ENCODE measurements at places on chromosomes 6 and 20.
A peak's percentile ranks its signal among the peaks of the same experiment; 100 is the strongest.

GRCh38 chr6:42748203-42748898 lies 2.4 kb upstream of the TBCC start:
- no peak for DNase-seq

GRCh38 chr6:75199889-75200288 lies 6.0 kb downstream of the COL12A1 start:
- no peak for DNase-seq

GRCh38 chr6:79687759-79688158 lies 56.6 kb downstream of the SH3BGRL2 start:
- DNase-seq: no peak

DNA sequence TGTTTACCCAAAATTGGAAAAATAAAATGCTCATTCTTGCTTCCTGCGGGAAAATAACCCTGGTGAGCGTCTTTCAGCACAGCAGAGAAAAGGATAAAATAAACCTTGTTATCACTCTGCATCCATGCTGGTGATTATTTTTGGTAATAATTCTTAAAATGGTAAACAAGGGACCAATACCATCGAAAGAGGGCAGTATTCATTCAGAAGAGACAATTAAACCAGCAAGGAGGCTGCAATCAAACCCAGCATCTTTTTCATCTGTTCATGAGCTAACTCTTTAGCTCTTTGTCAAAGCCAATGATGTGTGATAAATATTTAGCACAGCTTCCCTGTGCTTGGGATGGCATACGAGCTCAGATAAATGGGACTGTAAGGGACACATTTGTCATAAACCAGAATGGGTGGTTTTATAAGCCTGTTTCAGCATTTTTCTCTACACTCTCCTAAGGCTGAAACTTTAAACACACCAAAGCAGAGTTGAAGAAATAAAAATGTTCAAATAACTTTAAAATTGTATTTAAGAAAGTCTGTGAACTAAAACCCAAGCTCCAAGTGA lies 34.4 kb downstream of the CDH26 start:
- DNase-seq: no peak

DNA sequence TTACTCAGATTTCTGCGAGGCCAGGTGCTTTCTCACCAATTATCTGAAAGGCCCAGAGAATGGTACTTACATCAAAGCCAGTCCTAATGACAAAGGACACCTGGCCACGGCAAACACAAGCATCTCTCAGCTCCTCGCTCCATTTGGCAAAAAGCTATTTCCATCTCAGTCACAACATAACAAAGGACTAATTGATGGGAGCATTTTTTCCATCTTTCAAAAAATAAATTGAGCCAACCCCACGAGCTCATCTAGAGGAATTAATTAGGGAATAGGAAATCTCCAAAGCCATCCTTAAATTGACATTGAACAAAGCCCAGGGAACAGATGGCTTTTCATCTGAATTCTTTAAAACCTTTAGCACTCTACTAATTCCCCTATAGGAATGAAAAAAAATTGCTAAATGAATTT lies 236.7 kb downstream of the HAO1 start:
- DNase-seq: no peak

GRCh38 chr6:34558172-34558714 lies 2.1 kb upstream of the SPDEF start:
- no peak for DNase-seq

- no peak for DNase-seq
Observed at GRCh38 chr20:23918101-23918862, 38.7 kb upstream of the CST5 start.

DNA sequence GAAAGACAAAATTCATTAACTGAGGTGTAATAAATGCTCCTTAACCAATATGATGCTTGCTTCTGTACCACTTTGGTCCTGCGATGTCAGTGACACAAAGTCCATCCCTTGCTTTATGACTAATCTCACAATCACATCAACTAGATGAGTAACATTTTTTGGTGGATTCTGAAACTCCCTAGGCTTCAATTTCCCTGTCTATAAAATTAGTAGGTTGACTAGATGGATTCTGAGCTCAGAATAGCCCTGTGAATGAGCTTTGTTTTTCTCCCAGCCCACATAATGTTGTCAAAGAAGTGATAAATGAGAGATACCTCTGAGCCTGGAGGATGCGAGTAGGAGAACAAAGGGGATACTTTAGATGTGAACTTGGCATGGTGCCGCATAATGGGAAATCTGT lies 9.1 kb downstream of the TXLNB start:
- no peak for DNase-seq

GRCh38 chr20:55880361-55880760 lies 125.0 kb downstream of the CBLN4 start:
- no peak for DNase-seq

DNA sequence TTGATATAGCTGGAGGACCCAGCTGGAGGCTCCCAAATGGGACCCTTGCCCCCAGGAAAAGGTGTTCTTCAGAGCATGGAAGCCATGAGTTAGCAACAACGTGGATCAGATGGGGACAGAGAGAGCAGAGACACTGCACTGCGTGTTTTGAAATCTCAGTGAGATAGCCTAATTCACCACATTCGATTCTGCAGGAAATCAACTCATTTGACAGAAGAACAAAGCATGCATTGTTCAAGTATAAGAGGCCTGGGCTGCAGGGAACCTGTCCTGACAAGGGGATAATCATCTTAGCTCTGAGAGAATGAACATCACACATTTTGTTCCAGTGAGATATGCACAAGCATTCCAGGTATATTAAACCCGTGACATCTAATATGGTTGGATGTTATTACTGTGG lies 450.2 kb downstream of the CDH26 start:
- no peak for DNase-seq

DNA sequence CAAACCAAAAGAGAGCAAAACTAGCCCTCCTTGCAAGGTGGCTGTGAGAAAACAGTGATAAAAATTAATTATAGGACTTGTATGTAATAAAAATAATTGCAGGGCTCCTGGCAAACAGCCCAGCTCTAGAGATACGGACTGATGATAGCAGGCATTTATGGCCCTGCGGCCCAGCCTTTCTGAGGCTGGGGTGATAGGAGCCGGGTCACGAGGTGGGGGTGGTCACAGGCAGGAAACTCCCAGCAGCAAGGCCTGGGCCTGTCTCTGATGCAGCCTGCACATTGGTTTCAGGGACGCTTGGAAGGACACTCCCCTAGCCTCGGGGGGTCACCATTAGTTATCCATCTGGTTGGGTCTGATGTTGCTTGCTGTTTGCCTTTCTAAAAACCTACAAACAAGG lies 18.7 kb upstream of the TTPAL start:
- DNase-seq: no peak

DNA sequence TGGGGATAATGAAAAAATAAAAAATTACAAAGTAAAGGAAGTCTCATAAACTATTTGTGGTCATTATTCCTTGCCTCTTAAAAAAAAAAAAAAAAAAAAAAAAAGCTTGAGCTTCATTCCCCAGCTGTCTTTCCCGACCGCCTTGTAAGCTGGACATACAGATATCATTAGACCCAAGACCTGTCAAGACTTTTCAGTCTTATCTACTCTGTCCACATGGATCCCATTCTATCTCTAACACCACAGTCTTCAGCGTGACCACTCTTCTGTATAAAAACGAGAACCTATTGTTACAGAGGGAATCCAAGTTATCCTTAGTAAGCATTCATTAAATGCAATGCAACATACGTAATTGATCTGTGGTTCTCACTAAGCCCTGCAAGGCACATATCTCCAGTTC lies 423.5 kb downstream of the MEI4 start:
- no peak for DNase-seq

DNA sequence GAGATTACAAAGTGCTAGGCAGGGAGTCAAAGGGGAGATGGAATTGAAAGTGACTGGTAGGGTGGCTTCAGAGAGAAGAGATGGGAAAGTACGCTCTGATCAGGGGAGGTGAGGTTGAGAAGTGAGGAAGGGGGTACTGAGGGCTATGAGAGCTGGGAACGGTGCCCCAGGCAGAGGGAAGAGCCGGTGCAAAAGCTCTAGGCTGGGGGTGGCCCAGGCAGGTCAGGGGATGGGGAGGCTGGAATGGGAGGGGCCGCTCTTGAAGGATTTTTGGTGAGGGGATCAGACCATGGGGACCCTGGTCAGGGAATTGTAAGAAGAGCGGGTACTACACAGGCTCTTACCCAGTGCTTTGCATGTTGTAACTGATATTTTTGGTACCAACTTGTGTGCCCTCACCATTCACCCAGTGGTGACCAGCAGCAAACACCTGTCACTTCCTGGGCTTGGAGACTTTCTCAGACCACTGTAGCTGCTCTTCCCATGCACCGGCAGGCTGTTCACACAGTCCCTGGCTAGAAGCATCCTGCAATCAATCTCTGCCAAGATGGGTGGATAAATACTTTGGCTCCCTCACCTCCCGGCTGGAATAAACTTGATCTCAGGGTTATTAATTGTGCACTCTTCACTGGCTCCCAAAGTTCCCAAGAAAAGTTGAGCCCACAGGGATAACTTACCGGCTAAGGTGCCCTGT lies 24.0 kb downstream of the PCK1 start:
- no peak for DNase-seq

DNA sequence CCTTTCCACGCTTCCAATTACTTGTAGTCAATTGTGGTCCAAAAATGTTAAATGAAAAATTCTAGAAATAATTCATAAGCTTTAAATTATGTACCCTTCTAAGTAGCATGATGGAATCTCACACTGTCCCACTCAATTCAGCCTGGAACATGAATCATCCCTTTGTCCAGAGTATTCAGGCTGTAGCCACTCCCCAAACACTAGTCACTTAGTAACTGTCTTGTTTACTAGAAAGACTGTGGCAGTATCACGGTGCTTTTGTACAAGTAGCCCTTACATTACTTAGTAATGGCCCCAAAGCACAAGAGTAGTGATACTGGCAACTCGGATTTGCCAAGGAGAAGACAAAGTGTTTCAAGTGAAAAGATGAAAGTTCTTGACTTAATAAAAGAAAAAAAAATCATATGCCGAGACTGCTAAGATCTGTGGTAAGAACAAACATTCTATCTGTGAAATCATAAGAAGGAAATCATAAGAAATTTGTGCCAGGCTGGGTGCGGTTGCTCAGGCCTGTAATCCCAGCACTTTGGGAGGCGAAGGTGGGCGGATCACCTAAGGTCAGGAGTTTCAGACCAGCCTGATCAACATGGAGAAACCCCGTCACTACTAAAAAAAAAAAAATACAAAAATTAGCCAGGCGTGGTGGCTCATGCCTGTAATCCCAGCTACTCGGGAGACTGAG lies 168.5 kb upstream of the SIM1 start:
- peak; percentile 43 for DNase-seq

GRCh38 chr20:32189691-32190615 lies 17.6 kb downstream of the PLAGL2 start:
- no peak for DNase-seq

DNA sequence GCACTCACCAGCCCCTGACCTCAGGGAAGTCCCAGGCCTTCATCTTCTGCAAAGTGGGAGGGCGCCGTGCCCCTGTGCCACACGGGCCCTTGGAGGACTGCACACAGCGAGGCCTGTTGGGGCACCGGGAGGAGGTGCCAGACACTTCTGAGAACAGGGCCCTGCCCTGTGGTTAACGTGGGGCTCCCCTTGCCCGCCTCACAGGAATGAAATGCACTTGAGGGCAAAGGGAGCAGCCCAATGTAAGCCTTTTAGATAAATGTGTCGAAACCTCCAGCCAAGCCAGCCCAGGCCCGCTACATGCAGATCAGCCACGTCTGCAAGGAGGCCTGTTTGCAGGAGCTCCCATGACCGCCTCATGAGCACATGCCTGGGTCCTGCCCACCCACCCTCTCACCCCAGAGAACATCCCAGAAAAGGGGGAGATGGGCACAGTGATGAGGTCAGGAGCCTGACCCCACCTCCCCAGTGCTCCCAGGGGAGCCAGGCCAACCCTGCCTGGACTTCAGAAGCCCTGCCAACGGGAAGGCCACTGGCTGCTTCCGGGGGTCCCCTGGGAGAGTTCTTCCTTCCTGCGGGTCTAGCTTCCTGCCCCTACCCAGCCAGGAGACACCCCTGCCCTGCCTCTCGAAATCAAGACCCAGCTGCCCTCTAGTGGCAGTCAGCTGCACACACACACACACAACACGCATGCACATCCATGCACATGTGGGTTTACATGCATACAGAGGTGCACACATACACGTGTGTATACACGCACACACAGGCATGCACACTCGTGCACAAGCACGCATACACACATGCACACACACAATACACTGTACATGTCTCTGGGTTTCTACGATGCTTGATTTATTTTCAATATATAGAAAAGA lies 178.7 kb downstream of the TAF4 start:
- DNase-seq: peak; percentile 17

DNA sequence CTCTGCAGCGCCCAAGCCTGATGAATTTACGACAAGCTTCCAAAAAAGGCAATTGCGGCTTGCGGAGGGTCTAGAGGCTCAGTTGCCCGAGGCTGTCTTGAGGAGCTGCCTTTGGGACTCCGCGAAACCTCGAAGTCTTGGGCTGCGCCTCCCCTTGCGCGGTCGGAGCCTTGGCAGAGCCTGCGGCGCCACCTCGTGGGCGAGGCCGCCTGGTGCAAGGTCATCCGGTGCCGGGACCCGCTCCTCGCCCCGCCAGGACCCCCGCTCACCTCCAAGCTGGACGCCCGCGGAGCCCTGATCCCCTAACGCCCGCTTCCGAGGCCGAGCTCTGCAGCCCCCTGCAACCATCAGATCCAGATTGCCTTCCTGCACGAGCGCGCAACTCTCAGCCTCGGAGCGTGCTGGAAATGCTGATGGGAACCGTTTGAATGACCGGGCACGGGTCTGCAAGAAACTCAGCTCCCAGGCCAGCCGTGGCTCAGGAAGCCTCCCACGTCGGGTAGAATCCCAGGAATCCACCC lies 14.9 kb upstream of the FAM210B start:
- DNase-seq: no peak

DNA sequence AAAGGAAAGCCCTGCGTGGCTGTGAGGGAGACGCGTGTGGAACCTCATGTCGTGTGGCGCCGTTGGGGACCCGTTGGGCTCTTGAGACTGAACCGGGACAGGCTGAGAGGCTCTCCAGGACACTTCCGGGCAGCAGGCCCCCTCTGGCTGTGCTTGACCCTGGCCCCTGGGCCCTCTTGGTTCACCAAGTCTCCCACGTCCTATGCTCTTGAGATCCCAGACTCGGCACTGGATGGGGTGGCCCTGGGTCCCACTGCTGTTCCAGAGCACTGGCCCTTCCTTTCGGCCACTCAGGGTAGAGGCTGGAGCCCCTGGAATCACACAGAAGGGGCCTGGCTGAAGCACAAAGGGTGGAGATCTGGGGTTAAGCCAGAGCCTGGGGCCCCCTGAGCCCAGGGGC lies 30.4 kb downstream of the NTSR1 start:
- no peak for DNase-seq

GRCh38 chr6:43284991-43285781 lies 12.9 kb upstream of the SLC22A7 start:
- DNase-seq: no peak

GRCh38 chr6:43744931-43745727 lies 24.9 kb upstream of the VEGFA start:
- no peak for DNase-seq

DNA sequence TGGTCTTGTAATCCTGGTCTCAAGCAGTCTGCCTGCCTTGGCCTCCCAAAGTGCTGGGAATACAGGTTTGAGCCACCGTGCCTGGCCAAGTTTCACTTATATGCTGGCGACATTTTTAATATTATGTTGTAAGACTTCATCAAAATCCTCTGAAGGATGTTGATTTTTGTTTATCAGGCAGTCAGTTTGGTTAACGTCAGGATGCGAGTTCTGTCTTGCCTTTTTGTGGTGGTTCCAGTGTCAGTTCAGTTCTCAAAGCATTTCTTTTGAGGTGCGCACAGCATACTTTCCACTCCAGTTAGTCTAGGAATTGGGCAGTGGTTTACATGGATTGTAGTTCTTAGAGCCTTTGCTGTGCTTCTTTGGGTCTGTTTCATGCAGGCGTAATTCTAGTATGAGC lies 24.9 kb downstream of the SCAF8 start:
- DNase-seq: no peak

Measured in fibroblast of skin of left biceps (primary cell).